ENCODE measurements at places on chromosomes 5 and 9.

GRCh38 chr5:9288234-9288633 is 257.6 kb downstream of the SEMA5A start:
- no peak for DNase-seq

DNA sequence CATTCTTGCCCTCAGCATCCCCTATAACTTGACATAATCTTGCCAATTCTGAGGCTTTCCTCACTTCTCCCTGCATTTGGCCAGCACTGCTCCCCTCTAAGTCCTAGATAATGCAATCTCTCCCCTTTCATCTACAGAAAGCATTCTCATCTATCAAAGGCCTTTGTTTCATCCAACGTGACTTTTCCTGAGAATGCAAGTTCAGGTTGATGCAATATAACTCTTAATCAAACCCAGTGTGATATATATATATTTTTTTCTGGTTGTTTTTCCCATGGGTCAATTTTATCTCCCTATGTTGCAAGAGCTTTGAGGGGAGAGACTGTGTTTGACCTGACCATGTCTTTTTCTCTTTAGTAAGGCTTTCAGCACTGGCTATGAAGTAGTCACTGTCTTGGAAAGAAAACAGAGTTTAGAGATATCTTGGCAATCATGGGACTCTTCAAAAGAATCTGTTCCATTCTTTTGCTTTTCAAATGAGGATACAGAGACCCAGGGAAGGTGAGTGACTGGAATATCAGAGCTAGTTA is 268.6 kb downstream of the TRPM3 start:
- no peak for DNase-seq

DNA sequence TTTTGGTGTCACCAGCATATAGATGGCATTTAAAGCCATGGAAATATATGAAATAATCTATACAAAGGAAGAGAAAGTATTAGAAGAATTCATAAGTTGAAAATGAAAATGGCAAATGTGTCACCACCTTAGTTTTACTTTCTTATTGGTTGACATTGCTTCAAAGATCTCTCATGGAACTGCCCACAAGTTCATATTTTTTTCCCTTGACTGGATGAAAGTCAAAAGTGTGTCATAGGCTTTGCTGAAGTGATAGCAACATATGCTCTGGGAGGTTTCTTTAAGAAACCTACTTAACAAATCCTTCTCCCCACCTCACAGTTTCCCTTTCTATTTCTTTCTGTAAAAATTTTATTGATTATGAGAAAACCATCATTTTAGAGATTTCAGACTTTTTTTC is 127.2 kb downstream of the VPS13A start:
- no peak for DNase-seq

DNA sequence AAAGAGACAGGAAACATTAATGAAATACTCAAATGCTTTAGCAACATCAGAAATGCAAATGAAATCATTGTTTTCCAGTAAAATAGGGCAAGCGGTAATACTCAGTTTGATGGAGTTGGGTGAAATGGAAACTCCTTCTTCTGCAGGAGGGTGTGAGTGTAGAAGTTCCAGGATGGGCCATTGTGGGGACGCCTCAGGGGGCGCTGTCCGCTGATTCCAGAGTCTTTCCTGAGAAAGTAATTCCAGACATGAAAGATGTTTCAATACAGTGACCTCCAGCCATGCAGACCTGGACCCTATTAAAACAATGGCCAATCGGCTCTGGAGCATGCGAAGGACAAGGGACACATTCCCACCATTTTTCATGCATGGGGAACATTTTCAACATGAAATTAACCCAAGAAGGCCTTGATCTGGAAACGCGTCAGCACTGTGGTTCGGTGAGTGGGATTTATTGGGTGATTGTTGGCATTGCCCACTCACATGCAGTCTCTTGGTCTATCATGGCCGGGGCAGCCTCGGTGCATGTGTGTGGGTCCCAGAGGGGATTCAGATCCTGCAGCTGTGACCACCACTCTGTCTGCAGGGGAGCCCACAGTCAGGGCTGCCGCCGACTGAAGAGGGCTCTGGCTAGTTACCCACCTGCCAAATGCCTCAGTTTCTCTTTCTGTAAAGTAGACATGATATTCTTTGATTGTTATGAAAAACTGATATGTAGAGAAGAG is 132.6 kb upstream of the IRX4 start:
- DNase-seq: no peak
